Smooth muscle cell of trachea (primary cell): ENCODE measurements at places on chromosomes 6 and 20. TPM values are rescaled to one million over a fixed set of nuclear protein-coding genes. Genes with fewer than 3 reads are reported as not detected.

The TMEM244 gene
- not detected in 2 replicates for total RNA-seq

The PTK6 gene
- 0.17 TPM in 1 of 2 replicates, not detected in the other for total RNA-seq

The MAP7 gene
- total RNA-seq: 0.58 and 2.0 TPM in 2 replicates

The KHDC1 gene
- total RNA-seq: 7.9 and 8.1 TPM in 2 replicates

The AKAP12 gene
- 155 and 204 TPM in 2 replicates for total RNA-seq

The ABHD16B gene
- total RNA-seq: not detected in 2 replicates

The MYCT1 gene
- total RNA-seq: 0.44 TPM in 1 of 2 replicates, not detected in the other

The CTNNBL1 gene
- 23.7 and 43.8 TPM in 2 replicates for total RNA-seq

The CCN6 gene
- not detected in 2 replicates for total RNA-seq

The CTAGE9 gene
- total RNA-seq: not detected in 2 replicates
